ENCODE measurements at places on chromosomes 13 and 19.

DNA sequence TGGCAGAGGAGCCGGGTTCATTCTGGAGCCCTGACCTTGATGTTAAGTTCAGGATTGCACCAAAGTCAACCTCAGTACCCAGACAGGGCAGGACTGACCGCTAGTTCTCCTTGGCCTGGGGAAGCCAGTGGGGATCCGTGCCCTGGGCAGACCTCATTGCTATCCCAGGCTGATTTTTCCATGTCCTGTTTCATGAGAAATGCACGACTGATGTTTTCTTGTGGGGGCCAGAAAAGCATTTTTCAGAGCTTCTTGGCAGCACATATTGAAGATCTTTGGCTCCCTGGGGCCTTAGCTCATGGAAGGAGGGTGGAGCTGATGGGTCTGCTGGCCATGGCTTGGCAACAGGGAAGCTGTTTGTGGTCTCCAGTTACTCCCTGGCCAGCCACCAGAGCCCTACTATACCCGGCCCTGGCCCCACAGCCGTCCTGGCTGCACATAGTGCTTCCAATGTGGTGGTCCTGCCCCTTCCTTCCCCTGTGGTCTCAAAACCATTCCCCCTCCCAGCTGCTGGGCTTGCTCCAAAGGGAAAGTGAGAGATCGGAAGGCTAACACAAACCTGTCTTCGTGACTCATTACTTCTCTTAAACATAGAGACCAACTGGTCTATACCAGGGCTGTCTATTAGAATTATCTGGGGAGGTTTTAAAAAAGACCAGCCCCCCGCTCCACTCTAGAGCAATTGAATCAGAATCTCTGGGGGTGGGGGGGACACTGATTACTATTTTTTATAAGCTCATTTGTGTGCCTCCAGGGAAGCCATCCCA is 11.2 kb downstream of the IL17D start:
- peak; percentile 94 for DNase-seq

- no peak for DNase-seq
Observed at GRCh38 chr13:112793545-112794445, 104.0 kb downstream of the ATP11A start.

GRCh38 chr19:7575434-7576040 is 20.1 kb upstream of the CAMSAP3 start:
- DNase-seq = no peak

- no peak for DNase-seq
Observed at GRCh38 chr13:75830842-75831241, 194.7 kb downstream of the LMO7 start.

GRCh38 chr13:40031031-40031430 is 375.6 kb downstream of the COG6 start:
- no peak for DNase-seq

DNA sequence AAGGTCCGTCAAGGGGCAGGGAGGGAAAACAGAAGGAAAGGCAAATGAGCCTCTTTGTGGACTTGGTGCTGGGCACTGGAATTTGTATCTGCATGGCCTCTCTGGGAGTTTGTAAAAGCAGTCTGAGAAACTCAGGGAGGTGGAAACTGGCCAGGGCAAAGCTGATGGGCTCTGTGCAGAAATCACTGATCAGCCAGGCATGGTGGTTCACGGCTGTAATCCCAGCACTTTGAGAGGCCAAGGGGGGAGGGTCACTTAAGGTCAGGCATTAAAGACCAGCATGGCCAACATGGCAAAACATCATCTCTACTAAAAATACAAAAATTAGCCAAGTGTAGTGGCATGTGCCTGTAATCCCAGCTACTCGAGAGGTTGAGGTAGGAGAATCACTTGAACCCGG is 369.9 kb upstream of the ZNF507 start:
- DNase-seq = no peak

DNA sequence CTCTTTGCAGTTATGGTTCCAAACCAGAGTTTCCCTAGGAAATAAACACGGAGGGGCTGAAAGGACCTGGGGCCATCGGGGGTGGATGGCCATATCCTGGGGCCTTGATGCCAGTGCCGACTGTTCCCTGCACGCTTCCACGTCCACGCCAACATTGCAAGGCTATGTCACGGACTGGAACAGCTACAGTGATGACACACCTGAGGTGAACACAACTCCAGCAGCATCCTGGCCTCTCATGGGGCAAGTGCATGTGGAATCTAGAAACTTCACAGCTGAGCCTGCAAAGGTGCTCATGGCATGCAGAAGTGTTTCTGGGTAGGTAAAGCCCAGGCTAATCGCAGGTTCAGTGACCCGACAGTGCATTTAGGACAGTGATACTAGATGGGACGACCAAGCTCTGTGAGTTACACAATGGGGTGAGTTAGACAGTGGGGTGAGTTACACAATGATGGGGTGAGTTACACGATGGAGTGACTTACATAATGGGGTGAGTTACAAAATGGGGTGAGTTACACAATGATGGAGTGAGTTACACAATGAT is 52.0 kb upstream of the GAS6 start:
- DNase-seq = peak; percentile 37

DNA sequence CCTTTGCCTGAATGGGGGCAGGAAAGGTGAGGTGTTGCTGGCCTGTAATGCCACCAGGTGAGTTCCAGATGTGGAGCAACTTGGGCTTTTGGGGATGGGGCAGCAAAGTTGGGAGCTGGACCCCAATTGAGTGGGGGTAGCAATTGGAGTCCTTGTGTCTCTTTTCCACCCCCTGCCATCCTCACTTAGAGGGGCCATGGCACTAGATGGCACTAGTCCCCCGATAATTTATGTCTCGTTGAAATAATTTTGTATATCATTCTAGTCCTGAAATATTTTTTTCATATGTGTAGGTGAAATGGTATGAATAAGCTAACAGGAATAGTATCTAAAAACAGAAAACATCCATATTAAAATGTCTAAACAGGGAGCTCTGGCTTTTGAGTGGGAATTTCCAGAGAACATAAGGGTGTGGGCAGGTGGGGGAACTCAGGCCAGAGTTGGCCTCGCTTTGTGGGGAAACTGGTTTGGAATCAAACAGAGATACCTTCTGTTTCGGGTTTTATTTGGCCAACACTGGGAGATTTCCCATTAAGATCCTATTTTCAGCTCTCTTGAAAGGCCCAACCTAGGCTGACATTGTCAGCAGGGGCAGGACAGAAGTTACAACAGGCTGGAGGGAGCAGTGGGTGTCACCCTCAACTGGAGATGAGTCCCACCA is 3.4 kb downstream of the ZNF576 start:
- DNase-seq = no peak

DNA sequence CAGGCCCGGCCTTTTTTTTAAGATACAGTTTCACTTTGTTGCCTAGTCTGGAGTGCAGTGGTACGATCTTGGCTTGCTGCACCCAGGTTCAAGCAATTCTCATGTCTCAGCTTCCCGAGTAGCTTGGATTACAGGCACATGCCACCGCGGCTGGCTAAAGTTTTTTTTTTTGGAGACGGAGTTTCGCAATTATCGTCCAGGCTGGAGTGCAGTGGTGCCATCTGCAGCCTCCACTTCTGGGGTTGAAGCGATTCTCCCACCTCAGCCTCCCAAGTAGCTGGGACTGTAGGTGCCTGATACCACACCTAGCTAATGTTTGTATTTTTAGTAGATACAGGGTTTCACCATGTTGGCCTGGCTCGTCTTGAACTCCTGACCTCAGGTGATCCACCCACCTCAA is 4.9 kb upstream of the CARM1 start:
- DNase-seq = no peak

GRCh38 chr19:1407528-1408299 is at the start of gene DAZAP1:
Gene DAZAP1, plus strand, starts transcription at chr19:1407586. Its CDS starts 188 bp downstream, at chr19:1407774.
- DNase-seq = no peak

DNA sequence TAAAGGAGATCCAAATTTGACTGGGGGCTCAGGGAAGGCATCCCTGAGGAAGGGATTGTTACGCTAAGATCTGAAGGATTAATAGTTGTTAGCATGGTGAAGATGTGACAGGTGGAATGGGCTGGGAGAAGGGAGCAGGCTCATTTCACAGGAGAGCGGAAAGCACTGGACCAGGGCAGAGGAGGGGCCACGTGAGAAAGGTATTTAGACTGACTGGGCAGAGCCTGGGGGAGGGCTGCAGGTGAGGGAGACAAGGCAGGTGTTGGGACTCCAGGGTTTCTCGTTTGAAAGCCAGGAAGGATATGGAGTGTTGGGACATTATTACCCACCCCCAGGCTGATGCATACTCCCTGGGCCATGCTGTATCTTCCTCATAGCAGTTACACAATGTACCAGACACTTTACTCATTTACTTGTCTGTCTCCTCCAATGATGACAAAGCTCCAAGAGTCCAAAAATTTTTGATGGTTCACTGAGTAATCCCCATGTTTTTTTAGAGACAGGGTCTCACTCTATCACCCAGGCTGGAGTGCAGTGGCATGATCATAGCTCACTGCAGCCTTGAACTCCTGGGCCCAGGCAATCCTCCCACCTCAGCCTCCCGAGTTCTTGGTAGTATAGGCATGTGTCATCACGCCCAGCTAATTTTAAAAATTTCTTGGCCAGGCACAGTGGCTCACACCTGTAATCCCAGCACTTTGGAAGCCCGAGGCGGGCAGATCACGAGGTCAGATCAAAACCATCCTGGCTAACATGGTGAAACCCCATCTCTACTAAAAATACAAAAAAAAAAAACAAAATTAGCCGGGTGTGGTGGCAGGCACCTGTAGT is 2.3 kb downstream of the TRAPPC6A start:
- no peak for DNase-seq
